ENCODE measurements at places on chromosomes 5 and 9. TPM values are rescaled to one million over a fixed set of nuclear protein-coding genes. Genes with fewer than 3 reads are reported as not detected.

- H3K27ac ChIP-seq = no peak overlapping the region
- peaks cover 6% of the 10 kb centered on the region for H3K4me1 ChIP-seq
- DNase-seq = peak; percentile 50
- no peaks in the 10 kb centered on the region for H3K36me3 ChIP-seq
Observed at GRCh38 chr5:113447498-113448050, 12.8 kb upstream of the TSSK1B start.

DNA sequence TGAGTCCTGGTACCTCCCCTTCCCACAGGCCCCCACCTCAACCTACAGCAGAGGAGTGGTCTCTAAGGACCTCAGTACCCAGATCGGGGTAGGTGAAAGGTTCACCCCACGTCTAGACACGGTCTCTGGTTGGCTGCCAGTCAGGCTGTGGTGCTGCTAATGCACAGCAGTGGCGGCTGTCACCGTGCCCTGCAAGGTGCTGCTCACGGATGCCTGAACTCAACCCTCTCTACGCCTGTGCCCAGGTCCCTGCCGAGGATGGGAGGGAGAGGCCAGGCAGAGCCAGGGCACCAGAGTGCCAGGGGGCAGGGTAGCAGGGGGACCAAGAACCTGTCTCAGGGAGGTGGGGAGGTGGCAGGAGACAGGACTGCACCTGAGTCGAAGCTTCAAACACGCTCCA, 14.3 kb downstream of the IER5L start:
- no peak overlapping the region for H3K27ac ChIP-seq
- no peak overlapping the region for H3K4me3 ChIP-seq
- peaks cover 18% of the 10 kb centered on the region for H3K4me1 ChIP-seq
- H3K27me3 ChIP-seq = peaks cover 13% of the 10 kb centered on the region

GRAMD2B gene
- total RNA-seq = 13.4 TPM

IL3 gene
- total RNA-seq = not detected

TAF11L10 gene
- not detected for total RNA-seq

PAEP gene
- not detected for total RNA-seq

Measured in endothelial cell (in vitro differentiated cells).